ENCODE measurements at places on chromosomes 6 and 20. TPM values are rescaled to one million over a fixed set of nuclear protein-coding genes. Genes with fewer than 3 reads are reported as not detected.

DNA sequence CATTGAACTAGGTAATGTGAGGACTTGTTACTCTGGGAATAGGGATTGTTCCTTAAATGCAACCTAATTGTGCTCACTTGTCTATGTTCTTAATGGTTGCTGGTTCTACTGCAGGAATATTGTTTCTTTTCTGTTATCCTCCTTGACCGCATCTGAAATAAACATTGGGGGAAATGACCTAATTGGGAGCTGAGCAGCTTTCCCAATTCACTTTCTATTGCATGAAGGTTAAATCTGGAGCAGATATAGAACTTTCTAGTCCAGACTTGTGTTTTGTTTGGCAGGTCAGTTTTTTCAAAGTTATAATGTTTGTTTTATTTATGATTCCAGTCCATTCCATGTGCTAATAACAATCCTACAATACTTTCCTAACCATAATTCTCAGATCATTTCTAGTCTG lies 981.0 kb upstream of the CITED2 start:
- no peak for DNase-seq

DNA sequence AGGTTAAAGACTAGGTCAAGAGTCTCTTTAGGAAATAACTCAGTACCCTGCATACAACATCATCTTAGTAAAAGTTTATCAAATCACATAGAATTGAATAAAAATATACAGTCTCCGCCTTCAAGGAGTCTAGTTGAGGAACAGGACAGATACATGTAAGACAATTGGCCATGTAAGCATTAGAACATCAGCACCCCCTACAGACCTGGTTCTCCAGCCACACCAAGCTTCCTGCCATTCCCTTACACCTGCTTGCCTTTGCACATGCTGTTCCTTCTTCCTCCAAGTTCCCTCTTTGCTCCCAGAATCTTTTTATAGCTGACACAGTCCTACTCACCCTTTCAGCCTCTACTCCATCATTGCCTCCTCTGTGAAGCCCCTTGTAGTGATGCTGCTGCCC lies 187.8 kb upstream of the LRFN2 start:
- DNase-seq, result no peak

- DNase-seq, result no peak
These were observed 160.5 kb upstream of the GRIK2 start for GRCh38 chr6:101232961-101233360.

DNA sequence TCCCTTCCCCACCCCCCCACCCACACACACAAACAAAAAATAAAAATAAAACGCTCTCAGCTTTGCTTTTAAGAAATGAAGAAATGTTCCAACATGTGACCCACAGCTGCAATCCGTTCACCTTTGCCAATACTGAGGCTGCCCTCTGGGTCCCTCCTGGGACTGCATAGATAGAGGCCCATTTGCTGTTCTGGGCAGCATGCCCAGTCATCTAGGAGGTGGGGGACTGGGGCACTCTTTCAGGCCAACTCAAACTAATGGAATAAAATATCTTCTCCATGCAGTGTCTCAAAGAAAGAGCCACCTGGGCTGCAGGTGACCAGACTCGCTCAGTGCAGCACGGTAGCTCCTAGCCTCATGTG lies 79.9 kb downstream of the SLC22A3 start:
- no peak for DNase-seq

DNA sequence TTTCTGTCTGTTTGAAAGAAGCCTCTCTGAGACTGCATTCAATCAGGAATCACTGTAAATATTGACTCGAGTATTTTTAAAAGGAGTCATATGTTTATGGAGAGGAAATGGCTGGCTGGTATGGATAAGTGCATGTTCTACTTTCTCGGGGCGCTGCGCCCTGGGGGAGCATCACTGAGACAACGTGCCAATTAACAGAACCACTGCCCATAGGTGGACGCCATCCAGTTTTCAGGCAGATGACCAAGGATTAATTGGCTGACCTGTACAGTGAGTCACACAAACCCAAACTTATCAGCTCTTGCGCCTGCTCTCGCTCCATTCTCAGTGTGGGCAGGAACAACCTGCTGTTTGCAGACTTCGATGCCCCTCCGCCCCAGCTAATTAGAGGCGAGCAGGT lies 571.2 kb downstream of the QKI start:
- DNase-seq, result no peak

DNA sequence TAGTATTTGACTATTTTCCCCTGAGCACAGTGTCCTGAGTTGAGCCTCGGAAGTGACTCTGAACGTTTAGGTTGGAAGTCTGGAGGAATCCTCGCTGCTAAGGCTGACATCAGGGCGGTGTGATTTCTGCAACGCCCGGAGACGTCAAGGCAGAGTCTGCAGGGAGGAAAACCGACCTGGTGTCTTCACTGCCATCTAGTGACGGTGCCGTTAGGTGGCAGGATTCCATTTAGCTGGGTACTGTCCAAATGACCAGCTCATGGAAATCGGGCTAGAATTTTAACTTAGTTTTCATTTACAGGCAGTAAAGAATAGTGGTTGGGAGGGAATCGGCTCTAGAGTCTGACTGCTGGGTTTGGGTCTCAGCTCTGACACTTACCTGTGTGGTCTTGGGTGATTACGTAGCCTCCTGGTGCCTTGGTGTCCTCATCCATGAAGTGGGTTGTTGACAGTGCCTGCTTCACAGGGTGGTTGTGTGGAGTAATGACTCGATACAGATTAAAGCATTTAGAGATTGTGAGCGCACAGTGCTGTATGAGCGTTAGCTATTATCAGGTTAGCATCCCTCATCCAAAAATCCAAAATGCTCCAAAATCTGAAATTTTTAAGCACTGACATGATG lies 35.0 kb downstream of the FOXF2 start:
- DNase-seq, result no peak

GRCh38 chr6:112245511-112246203 lies 8.7 kb downstream of the LAMA4 start:
- DNase-seq, result no peak

GRCh38 chr6:71737953-71738352 lies 148.4 kb upstream of the RIMS1 start:
- no peak for DNase-seq

- no peak for DNase-seq
These were observed 1.9 kb downstream of the PTK7 start for GRCh38 chr6:43077981-43078511.

- DNase-seq, result peak; percentile 92
These were observed at the start of gene ACSS2 for GRCh38 chr20:34876406-34877282. Gene ACSS2, plus strand, starts transcription at chr20:34876612. Its CDS starts 34 bp downstream, at chr20:34876646.

GRCh38 chr6:37277001-37277409 lies 19.1 kb upstream of the TMEM217 start:
- DNase-seq, result no peak

GRCh38 chr6:10278746-10279145 lies 136.1 kb downstream of the TFAP2A start:
- DNase-seq, result no peak

DNA sequence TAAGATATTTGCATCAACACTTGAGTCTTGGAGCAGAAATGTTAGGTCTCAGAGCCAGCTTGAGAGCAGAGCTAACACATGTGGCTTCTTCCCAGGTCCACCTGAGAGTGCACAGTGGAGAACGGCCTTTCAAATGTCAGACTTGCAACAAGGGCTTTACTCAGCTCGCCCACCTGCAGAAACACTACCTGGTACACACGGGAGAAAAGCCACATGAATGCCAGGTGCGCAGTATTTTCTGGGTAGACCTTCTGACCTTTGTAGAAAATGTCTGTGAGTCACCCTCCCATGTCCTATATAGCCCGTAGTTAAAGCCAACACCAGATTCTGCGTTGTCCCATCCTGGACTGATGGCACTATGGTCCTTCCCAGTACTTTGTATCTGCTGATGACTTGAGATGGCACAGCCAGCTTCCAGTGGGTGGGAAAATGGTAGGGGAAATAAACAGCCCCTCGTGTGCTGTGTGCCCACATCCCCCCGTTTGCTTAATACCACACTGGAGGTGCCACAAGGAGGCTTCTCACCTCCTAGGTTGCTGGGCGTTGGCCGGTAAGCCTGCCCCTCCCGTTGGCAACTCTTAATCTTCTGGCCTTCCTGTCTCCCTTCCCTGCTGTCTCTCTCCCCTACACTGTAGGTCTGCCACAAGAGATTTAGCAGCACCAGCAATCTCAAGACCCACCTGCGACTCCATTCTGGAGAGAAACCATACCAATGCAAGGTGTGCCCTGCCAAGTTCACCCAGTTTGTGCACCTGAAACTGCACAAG lies 20.3 kb downstream of the PRDM1 start:
- DNase-seq, result no peak

DNA sequence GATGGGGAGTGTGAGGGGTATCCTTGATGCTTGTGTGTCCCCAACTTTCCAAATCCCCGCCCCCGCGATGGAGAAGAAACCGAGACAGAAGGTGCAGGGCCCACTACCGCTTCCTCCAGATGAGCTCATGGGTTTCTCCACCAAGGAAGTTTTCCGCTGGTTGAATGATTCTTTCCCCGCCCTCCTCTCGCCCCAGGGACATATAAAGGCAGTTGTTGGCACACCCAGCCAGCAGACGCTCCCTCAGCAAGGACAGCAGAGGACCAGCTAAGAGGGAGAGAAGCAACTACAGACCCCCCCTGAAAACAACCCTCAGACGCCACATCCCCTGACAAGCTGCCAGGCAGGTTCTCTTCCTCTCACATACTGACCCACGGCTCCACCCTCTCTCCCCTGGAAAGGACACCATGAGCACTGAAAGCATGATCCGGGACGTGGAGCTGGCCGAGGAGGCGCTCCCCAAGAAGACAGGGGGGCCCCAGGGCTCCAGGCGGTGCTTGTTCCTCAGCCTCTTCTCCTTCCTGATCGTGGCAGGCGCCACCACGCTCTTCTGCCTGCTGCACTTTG lies at the start of gene TNF:
TSS of gene TNF (plus strand) at position 231 of the 567 bp plus-strand sequence. CDS start at position 408, 177 bp downstream.
- DNase-seq, result peak; percentile 48

DNA sequence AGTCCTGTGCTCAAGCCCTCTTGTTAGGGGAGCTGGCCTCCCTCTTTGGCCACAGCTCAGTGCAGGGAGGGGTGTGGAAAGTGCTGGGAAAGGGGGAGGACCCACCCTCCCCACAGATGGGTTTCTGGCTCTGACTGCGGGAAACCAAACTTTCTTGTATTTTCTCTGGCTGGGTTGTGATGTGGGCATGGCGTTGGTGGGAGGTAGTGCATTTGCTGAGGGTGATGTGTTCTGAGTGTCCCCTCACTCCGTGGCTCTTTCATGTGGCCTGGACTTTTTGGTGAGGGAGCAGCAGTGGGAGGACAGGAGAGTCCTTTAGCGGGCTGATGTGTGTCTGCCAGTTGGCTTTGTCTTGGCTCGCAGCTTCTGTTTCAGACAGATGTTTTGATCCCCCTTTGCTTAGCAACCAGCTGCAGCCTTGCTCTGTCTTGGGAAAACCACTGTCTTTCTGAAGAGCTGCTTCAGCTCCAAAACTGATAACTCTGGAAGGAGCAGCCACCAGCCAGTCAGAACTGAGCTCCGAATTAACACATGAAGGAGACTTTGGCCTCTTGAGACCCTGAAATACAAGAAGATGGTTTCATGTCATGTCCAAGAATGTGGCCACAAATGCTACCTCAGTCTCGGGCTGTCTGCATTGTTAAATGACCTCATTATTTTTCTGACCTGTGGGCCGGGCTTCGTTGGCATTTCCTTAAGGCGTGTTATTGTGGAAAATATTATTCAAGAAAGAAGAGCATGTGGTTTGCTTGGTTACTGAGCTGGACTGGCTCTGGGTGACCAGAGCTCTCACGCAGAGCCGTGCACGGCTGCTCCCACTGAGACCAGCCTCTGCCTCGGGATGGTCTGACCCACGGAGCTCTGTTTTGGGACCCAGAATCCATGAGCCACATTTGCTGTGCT lies 21.5 kb downstream of the SYNJ2 start:
- no peak for DNase-seq

- DNase-seq, result no peak
These were observed 286.6 kb downstream of the UBE3D start for GRCh38 chr6:82779041-82779440.

DNA sequence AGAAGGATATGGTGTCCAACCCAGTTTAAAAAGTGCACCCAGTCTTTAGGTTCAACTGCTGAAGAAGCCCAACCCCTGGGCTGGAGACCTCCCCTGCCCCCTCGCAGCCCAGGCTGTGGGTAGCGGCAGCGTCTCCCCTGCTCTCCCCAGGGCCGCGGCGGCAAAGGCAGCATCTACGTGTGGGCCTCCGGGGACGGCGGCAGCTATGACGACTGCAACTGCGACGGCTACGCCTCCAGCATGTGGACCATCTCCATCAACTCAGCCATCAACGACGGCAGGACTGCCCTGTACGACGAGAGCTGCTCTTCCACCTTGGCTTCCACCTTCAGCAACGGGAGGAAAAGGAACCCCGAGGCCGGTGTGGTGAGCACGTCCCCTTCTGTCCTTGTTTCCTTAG lies 77.6 kb downstream of the BFSP1 start:
- no peak for DNase-seq

- DNase-seq, result no peak
These were observed at the start of gene GNAS for GRCh38 chr20:58852543-58853271. Gene GNAS, plus strand, starts transcription at chr20:58852716.

DNA sequence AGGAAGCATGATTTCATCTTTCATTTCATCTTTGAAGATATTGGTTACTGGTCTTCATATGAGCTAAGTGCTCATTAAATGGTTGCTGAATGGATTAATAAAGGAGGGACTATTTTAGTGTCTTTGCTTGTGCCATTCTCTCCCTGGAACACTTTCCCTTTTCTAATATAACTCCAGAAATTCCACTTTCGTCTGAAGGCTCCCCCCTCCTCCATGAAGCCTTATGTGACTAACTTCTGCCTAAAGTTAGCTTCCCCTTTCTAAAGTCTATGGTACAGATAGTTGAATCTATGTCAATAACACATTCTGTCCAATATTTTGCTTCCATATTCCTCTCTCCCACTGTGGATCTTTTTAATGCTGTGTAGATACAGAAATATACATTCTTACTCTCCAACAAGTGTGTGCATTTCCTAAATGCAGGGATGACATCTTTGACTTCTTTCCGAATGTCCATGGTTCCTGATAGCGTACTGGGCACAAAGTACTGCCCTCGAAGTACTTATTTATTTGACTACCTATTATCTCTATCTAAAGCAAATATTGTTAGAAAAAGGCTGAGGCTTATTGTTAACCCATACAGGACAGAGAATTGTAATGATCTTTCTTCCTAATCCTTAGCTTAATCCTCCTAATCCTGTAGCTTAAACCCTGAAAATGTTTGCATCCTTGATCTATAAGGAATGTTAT lies 84.7 kb upstream of the ELOVL5 start:
- no peak for DNase-seq

GRCh38 chr6:112906726-112907125 lies 559.6 kb downstream of the RFPL4B start:
- no peak for DNase-seq

The AIF1 gene
- 13.2 TPM for total RNA-seq

The SLC12A5 gene
- total RNA-seq, result not detected

The NDRG3 gene
- 26.0 TPM for total RNA-seq

The CDH4 gene
- total RNA-seq, result 0.55 TPM

The ARHGAP18 gene
- total RNA-seq, result 26.7 TPM

The ZBTB12 gene
- 0.50 TPM for total RNA-seq
